ENCODE measurements at places on chromosomes 1 and 21. TPM values are rescaled to one million over a fixed set of nuclear protein-coding genes. Genes with fewer than 3 reads are reported as not detected.

The ERG gene
- 0.17 TPM for total RNA-seq

The HPCA gene
- total RNA-seq, result 1.3 TPM

The ZNF648 gene
- total RNA-seq, result 0.11 TPM

The LGR6 gene
- total RNA-seq, result 0.09 TPM

The OR2L8 gene
- total RNA-seq, result not detected

The TTC39A gene
- total RNA-seq, result 2.6 TPM

The FCGR2B gene
- total RNA-seq, result 0.18 TPM

The PRAMEF15 gene
- not detected for total RNA-seq

The CD247 gene
- 2.6 TPM for total RNA-seq

The CCDC185 gene
- total RNA-seq, result 0.14 TPM

The NHLH1 gene
- 4.7 TPM for total RNA-seq

The SARS1 gene
- total RNA-seq, result 360 TPM

The RAB3B gene
- 0.81 TPM for total RNA-seq

The DIRAS3 gene
- total RNA-seq, result 11.0 TPM

The IFNLR1 gene
- 1.5 TPM for total RNA-seq

The ZC3H11A gene
- total RNA-seq, result 68.4 TPM

The PPM1J gene
- 1.8 TPM for total RNA-seq

The OR2L3 gene
- 0.44 TPM for total RNA-seq

The KCNE2 gene
- total RNA-seq, result 1.4 TPM

The LCE5A gene
- total RNA-seq, result 0.25 TPM

The RAB25 gene
- total RNA-seq, result 1.9 TPM

The KIF21B gene
- 78.8 TPM for total RNA-seq

The UFC1 gene
- total RNA-seq, result 49.7 TPM

The FCN3 gene
- 4.8 TPM for total RNA-seq

The ADAM30 gene
- 0.21 TPM for total RNA-seq

The KCNT2 gene
- total RNA-seq, result 1.2 TPM

The NEK2 gene
- total RNA-seq, result 3.8 TPM

The ATP1A4 gene
- total RNA-seq, result not detected

The IL12RB2 gene
- total RNA-seq, result 0.23 TPM

The CIART gene
- 0.34 TPM for total RNA-seq

The PLA2G4A gene
- total RNA-seq, result 4.4 TPM

The PLD5 gene
- total RNA-seq, result 3.1 TPM

The C4BPA gene
- total RNA-seq, result not detected

The C1orf226 gene
- total RNA-seq, result 1.1 TPM

The TNFAIP8L2 gene
- 0.45 TPM for total RNA-seq

The ARHGEF10L gene
- 43.5 TPM for total RNA-seq

The ILDR2 gene
- total RNA-seq, result 6.5 TPM

The RAB7B gene
- total RNA-seq, result 3.3 TPM

The C1orf232 gene
- not detected for total RNA-seq

The OR2G6 gene
- total RNA-seq, result 0.24 TPM

The MAN1C1 gene
- 11.3 TPM for total RNA-seq

The RNU1-1 gene
- total RNA-seq, result 8,592 TPM

The LRRC41 gene
- total RNA-seq, result 91.5 TPM

The CSF3R gene
- total RNA-seq, result 4.3 TPM

The RHBDL2 gene
- total RNA-seq, result 0.37 TPM

The ADORA1 gene
- total RNA-seq, result 18.2 TPM

The CA14 gene
- total RNA-seq, result 86.1 TPM

The BACE2 gene
- 46.8 TPM for total RNA-seq

The OR10J1 gene
- total RNA-seq, result not detected

The FMO1 gene
- total RNA-seq, result not detected

The NOS1AP gene
- total RNA-seq, result 2.8 TPM

The ACTL8 gene
- 2.2 TPM for total RNA-seq

The FOXD3 gene
- 0.76 TPM for total RNA-seq

The TMEM69 gene
- total RNA-seq, result 44.8 TPM

The ZNF593OS gene
- total RNA-seq, result 2.0 TPM

The FAM131C gene
- total RNA-seq, result 1.1 TPM

The SZRD1 gene
- 57.7 TPM for total RNA-seq

The RGL1 gene
- 9.0 TPM for total RNA-seq

Data from motor neuron (in vitro differentiated cells).